ENCODE measurements at places on chromosomes 16 and 17.

- no peak for DNase-seq
These were observed 80.0 kb downstream of the IRX5 start for GRCh38 chr16:55010492-55011160.

GRCh38 chr16:70437017-70437581 lies 1.8 kb downstream of the ST3GAL2 start:
- peak; percentile 15 for DNase-seq

DNA sequence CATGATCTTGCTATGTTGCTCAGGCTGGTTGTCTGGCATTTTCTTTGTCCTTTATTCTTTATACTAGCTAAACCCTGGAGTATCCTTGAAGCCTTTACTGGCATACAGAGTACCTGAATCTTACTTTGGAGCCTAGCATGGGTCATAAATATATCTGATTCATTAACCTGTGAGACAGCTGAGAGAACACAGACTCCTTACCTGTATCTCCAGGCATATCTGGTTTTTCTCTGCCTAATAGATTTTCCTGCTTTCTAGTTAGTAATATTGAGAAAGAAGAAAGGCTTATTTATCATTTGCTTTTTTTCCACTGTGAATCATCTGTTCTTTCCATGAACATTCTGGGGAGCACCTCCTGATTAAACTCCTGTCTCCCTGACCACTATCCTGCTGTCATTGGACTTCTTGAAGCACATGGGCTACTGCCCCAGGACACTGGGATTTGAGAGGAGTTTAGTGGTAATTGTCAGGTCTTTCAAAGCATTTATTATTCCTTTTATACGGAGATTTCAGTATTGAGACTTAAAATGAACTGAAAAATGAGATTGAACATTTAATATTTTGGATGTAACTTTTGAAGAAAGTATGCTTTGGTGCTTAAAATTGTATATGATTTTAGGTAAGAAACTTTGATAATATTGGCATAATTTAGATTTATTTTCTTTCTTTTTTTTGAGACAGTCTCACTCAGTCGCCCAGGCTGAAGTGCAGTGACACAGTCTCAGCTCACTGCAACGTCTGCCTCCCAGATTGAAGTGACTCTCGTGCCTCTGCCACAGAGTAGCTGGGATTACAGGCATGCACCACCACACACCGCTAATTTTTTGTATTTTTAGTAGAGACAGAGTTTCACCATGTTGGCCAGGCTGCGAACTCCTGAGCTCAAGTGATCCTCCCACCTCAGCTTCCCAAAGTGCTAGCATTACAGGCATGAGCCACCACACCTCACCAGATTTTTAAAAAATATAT lies 8.6 kb downstream of the PDP2 start:
- no peak for DNase-seq

DNA sequence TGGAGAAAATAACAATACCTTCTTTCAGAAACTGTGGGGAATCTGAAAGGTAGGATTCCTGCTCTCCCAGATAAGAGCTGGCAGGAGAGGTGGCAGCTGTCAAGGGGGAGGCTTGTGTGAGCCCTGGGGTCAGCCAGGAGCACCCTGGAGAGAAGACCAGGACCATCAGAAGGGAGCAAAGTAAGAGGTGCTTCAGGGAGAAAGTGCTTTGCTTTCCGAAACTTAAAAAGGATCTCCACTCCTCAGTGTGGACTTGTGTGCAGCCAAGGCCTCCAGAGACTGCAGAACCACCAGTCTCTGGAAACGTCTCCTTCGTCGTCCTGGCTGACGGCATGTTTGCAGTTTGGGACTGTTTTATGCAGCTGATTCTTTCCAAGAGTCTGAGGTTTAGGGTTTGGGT lies 13.7 kb upstream of the SOX9 start:
- no peak for DNase-seq

GRCh38 chr16:2963074-2963722 lies 877 bp upstream of the KREMEN2 start:
- DNase-seq = no peak

DNA sequence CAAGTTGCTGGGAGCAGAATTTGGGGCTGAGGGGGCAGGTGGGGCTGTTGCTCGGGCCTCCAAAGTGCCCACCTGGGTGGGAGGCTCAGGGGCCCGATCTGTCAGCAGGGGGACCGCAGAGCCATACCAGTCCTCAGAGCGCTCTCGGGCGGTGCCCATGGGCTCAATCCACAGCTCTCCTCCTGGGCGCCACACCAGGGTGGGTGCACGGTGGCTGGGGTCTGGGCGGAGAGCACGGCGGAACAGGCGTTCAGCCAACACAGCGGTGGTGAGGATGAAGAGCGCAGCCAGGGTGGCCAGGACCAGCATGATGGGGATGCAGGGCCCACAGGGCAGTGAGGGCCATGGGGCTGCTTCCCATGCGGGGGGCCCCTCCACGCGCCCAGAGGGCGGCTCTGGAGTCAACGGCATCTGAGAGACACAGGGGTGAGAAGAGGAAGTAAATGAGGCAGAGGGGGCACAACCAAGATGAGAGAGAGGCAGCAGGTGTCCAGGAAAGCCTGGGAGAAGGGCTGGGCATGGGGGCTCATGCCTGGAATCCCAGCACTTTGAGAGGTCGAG lies 1.2 kb downstream of the C16orf54 start:
- DNase-seq = no peak

DNA sequence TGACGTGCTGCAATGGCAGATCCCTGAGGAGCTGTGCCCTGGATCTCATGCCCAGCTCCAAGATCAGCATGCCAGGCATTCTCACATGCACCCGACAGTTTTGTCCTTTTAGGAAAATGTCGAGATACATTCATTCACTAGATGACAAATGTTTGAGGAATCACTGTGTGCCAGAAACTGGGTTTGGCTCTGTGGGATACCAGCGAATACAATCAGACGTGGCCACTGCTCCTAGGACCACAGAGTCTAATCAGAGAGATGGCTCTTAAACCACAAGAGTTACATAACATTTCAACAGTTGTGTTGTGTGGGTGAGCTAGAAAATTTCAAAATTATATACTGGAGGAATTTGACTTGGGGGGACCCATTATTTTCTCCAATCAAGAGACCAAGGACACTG lies 579.7 kb downstream of the CDH13 start:
- peak; percentile 16 for DNase-seq

GRCh38 chr17:75246404-75246803 lies 15.0 kb downstream of the GGA3 start:
- no peak for DNase-seq

GRCh38 chr16:11992008-11992584 lies 15.6 kb downstream of the SNX29 start:
- no peak for DNase-seq

GRCh38 chr16:73163238-73163815 lies 115.4 kb upstream of the ZFHX3 start:
- no peak for DNase-seq

GRCh38 chr16:29858974-29859373 lies 4.1 kb downstream of the CDIPT start:
- DNase-seq = no peak

GRCh38 chr17:30557916-30558685 lies 80.9 kb downstream of the GOSR1 start:
- DNase-seq = no peak

- no peak for DNase-seq
These were observed 46.9 kb downstream of the ZFHX3 start for GRCh38 chr16:73000907-73001521.

GRCh38 chr17:83152745-83153611 lies 73.6 kb downstream of the METRNL start:
- no peak for DNase-seq

- peak; percentile 100 for DNase-seq
These were observed 5.2 kb upstream of the UNK start for GRCh38 chr17:75779250-75779986.

DNA sequence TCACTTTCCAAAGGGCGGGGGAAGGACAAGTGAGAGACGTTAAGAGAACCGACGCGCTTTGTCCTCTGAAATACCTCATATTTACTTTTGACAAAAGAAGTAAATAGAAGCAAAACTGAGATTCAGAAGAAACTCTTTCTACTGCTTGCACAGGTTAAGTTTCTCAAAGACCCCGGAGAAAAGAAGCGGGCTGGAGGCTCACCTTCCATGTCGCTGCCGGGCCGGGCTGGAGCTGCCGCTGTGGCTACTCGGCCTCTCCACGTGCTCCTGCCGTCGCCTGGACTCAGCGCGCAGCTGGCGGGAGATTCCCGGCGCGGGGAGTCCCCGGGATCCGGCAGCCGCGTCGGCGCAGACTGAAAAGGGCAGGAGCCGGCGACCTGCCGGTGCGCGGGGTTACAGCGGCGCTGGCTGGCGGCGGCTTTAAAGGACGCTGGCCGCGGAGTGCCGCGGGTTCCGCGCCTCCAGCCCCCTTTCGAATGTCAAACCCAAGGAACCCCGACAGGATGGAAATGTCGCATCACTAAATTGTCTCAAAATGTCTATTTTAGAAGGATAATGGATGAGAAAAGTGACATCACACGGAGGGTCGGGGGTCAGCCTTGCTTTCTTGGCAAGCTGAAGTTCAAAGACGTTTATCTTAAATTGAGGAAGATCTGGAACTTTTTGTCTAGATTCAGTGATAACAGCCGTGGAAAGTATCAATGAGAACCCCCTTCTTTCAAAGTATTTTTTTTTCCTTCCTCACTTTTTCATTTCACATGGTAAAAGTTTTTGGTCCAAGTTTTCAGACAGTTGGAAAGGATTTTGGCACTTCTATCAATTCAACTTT lies at the start of gene IKZF3:
IKZF3 (minus strand) TSS at position 395 of the 829 bp plus-strand sequence; CDS start at position 209, 186 bp downstream.
- no peak for DNase-seq

GRCh38 chr16:20868890-20869289 lies 31.3 kb downstream of the DCUN1D3 start:
- DNase-seq = peak; percentile 51

DNA sequence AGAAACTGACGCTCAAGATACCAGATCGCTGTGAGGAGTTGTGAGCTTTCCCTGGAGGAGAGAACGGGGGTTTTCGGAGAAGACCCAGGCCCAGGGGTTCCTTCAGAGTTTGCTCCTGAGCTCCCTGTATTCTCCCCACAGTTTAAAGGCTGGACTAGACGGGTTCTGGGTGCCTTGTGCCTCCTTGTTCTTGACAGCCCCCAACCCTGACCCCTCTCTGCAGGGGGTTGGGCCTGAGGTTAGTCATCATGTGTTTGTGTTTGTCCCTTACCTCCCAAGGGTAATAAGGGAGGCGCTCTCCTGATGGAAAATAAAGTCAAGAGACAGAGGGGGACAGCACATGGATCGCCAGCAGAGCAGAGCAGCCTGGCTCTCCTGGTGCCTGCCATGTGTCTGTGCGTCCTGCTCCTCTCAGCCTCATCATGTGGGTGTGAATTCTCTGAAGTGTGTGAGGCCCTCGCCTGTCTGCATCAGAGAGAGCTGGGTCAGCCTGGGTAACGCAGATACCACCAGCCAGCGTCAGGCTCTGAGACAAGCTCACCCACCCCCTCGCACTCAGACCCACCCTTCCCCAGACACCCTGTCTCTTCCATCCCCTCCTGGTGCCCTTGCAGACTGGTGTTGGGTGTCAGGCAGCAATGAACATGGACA lies 8.7 kb downstream of the HEXIM2 start:
- DNase-seq = no peak

DNA sequence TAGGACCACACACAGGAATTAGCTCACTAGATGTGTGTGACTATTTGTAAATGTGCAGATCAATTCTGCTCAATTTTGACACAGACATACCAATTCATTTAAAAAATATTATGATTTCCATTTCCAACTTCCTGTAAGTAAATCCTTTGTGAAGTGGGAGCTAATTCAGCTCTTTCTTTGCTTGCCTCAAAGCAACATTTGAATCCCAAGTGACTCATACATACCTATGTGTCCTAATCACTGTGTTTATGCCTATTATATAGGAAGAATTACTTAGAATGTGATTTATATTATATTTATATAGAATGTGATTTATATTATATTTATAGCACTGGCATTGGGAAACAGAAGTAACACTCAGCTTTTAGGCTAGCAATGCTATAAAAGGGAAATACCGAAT lies 195.9 kb upstream of the C17orf78 start:
- DNase-seq = no peak

All from stromal cell of bone marrow (primary cell).